Airway epithelial cell (primary cell): ENCODE measurements at places on chromosomes 13 and 19. TPM values are rescaled to one million over a fixed set of nuclear protein-coding genes. Genes with fewer than 3 reads are reported as not detected.

The SMIM44 gene
- not detected in 2 replicates for total RNA-seq

The ANGPTL8 gene
- total RNA-seq: not detected in 2 replicates

The MVB12A gene
- 67.1 and 78.6 TPM in 2 replicates for total RNA-seq

The NCAN gene
- total RNA-seq: not detected in 2 replicates

The SYNGR4 gene
- total RNA-seq: not detected in 2 replicates

The PABPC3 gene
- 0.07 TPM in 1 of 2 replicates, not detected in the other for total RNA-seq

The ZNF554 gene
- total RNA-seq: 2.2 and 4.0 TPM in 2 replicates

The NBEA gene
- 0.14 and 0.35 TPM in 2 replicates for total RNA-seq

The ZIM2 gene
- not detected in 2 replicates for total RNA-seq

The CBLC gene
- 86.0 and 97.3 TPM in 2 replicates for total RNA-seq

The KLK3 gene
- total RNA-seq: not detected in 2 replicates

The ACP5 gene
- total RNA-seq: 12.5 and 13.6 TPM in 2 replicates

The ZNF135 gene
- 0.92 and 1.0 TPM in 2 replicates for total RNA-seq

The CEACAM7 gene
- 0.71 TPM in 1 of 2 replicates, not detected in the other for total RNA-seq

The CEACAM4 gene
- not detected in 2 replicates for total RNA-seq

The CA11 gene
- 2.1 and 2.4 TPM in 2 replicates for total RNA-seq

The LILRA6 gene
- not detected in 2 replicates for total RNA-seq

The TLE6 gene
- 0.21 and 0.93 TPM in 2 replicates for total RNA-seq

The ZNF878 gene
- 0.21 and 0.93 TPM in 2 replicates for total RNA-seq

The C19orf73 gene
- total RNA-seq: 4.0 and 11.2 TPM in 2 replicates

The ANGPTL4 gene
- total RNA-seq: 55.1 and 67.8 TPM in 2 replicates

The ZNF317 gene
- 12.6 and 18.8 TPM in 2 replicates for total RNA-seq

The LYL1 gene
- 0.09 and 0.63 TPM in 2 replicates for total RNA-seq

The CRX gene
- not detected in 2 replicates for total RNA-seq

The PLEKHG2 gene
- 22.6 and 30.9 TPM in 2 replicates for total RNA-seq

The DACT3 gene
- not detected in 2 replicates for total RNA-seq

The PSG4 gene
- not detected in 2 replicates for total RNA-seq

The PROZ gene
- not detected in 2 replicates for total RNA-seq

The C13orf42 gene
- total RNA-seq: not detected in 2 replicates

The LHB gene
- total RNA-seq: not detected in 2 replicates

The TGFBR3L gene
- total RNA-seq: 2.6 and 10.2 TPM in 2 replicates

The CCDC8 gene
- 30.8 and 39.1 TPM in 2 replicates for total RNA-seq

The SSC5D gene
- total RNA-seq: 0.09 TPM in 1 of 2 replicates, not detected in the other

The IL11 gene
- 5.5 and 6.1 TPM in 2 replicates for total RNA-seq

The MYCBP2 gene
- 46.8 and 52.2 TPM in 2 replicates for total RNA-seq

The SLC10A2 gene
- not detected in 2 replicates for total RNA-seq

The C1QTNF9 gene
- not detected in 2 replicates for total RNA-seq

The SIGLEC10 gene
- not detected in 2 replicates for total RNA-seq

The ELANE gene
- not detected in 2 replicates for total RNA-seq

The KCTD4 gene
- total RNA-seq: 0.09 TPM in 1 of 2 replicates, not detected in the other

The CERS1 gene
- total RNA-seq: 0.56 and 1.4 TPM in 2 replicates

The MUC16 gene
- 0.42 and 0.85 TPM in 2 replicates for total RNA-seq

The LGALS14 gene
- not detected in 2 replicates for total RNA-seq
